Peyer's patch (tissue), 4 donors: ENCODE measurements at places on chromosomes 7 and 10.
A peak's percentile ranks its signal among the peaks of the same experiment; 100 is the strongest.

- DNase-seq, result no peak
These were observed 80.5 kb downstream of the TBXAS1 start for GRCh38 chr7:139909379-139910050.

GRCh38 chr10:9910446-9910845 is 1107.2 kb upstream of the CELF2 start:
- DNase-seq, result no peak

GRCh38 chr7:147646568-147646967 is 944.0 kb upstream of the C7orf33 start:
- no peak for DNase-seq

- peak; percentile 93 for DNase-seq
These were observed 7.0 kb downstream of the CALY start for GRCh38 chr10:133329491-133330202.

- peak; percentile 20 for DNase-seq
These were observed at the start of gene GLI3 for GRCh38 chr7:42236976-42237810. Gene GLI3, minus strand, starts transcription at chr7:42237209. Its CDS starts 13,956 bp downstream, at chr7:42223253.

DNA sequence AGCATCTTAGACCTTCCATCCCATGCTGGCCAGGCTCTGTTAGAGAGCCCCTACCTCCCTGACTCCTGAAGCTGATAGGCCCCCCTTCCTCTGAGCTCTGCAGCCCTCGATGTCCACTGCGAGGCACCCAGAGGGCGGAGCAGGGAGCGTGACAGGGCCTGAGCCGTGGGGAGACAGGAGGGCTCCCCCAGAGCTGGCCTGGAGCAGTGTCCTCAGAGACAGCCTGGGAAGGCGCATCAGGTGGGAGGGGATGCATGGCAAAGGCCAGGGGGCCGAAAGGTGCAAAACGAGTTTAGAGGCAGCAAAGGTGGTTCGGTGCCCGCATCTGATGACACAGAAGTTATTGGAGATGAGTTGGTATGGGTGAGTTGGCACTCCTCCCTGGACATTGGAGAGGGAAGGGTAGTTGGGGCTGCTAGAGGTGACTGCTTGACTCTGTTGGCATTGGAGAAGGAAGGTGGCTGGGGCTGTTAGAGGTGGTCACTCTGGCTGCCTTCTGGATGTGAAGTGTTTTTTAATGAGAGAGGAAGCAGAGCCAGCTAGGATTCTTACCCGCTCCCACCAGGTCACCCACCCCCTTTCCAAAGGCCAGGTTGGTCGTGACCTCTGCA is 53.1 kb downstream of the PRF1 start:
- no peak for DNase-seq

DNA sequence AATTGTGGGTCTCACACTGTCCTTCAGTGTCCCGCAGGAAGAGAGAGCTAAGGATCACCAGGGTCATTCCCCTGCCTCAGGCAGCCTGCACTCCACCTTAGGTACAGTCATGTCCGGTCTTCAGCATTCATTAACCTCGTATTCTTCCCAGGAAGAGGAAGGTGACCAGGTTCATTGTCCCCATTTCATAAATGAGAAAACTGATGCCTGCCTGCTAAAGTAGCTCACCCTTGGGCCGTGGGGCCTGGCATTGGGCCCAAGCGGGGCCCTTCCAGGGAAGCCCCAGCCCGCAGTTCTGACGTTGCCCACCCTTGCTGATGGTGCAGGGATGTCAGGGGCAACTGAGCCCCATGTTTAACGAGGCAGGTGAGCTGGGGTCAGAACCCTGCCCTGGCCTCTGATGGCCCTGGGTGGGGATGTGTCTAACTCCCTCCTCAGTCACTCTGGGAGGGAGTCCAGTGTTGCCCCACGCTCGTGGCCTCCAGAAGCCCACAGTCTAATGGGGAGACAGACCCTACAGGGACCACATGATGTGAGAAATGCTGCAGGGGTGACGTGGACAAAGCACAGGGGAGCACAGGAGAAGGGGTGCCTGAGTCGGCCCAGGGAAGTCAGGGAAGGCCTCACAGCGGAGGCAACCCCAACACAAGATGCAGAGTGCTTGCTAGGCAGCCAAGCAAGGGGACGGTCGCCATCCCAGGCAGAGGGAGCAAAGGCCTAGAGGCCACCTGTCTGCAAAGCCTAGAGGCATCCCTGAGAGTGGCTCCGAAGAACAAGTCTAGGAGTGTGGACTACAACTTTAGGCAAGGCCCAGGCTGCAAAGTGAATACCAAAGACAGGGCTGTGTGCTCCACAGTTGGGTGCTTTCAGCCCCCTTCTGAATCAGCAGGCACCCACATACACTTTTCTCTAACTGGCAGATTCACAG is 25.1 kb downstream of the DDIT4 start:
- DNase-seq, result peak; percentile 49

DNA sequence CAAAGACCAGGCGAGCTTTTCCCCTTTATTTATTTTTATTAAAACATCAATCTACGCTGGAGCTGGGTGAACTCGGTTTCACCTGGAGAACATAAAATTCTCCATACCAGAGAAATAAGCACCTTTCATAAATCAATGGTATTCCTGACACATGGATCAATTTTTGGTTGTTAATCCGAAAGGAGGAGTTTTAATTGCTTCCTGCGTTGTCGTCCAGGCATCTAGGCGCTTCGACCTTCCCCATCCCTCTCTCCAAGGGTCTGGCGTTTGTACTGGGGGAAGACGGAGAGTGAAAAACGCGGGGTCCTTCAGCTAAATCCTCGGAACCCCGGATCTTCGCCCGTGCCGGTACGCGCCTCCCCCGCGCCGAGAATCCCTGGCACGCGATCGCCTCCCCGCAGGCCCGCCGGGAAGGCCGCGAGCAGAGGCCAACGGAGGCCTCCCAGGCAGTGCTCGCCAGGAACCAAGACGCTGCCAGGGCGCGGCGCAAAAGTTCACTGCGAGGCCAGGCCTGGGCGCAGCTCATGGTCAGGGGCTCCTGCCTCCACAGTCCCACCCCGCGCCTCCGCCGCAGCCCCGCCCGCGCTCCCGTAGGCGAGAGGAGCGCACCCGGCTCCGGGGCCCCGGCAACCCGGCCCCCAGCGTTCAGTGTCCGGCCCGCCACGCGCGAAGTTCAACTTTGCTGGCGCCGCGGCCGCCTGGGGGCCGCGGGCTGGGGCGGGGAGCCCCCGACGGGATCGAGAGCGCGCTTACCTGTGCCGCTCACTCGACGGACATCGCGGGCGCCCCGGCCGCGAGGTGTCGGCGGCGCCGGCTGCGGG is 8.3 kb upstream of the EBF3 start:
- DNase-seq, result no peak

- no peak for DNase-seq
These were observed 43.7 kb downstream of the RNF32 start for GRCh38 chr7:156684251-156684650.

DNA sequence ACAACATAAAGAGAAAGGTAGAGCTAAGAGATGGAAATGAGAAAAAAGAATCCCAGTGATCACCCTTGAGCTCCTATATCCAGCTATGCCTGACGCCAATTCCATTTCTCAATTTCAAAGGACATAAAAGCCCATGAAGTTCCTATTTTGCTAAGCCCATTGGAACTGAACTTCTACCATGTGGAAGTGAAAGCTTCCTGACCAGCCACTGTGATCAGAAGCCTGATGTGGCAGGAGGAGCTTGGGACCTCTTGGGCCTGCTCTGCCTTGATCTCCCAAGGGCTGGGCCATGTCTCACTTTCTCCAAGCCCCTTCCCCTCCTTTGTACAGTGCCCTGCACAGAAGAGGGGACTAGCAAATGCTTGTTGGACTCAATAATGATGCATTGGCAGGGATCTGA is 52.7 kb downstream of the PRLHR start:
- no peak for DNase-seq

DNA sequence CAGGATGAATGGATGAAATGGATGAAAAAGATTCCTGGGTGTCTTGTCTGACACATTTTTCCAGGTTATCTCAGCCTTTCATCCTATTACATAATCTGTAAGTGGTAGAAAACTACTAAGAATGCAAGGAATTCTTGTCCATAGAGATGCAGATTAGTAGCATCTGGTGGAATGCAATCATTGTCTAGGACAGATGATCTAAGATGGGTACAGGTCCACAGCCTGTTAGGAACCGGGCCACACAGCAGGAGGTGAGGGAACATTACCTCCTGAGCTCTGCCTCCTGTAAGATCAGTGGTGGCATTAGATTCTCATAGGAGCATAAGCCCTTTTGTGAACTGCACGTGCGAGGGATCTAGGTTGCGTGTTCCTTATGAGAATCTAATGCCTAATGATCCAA is 225.0 kb downstream of the CALN1 start:
- no peak for DNase-seq

GRCh38 chr7:95536656-95537311 is 51.0 kb downstream of the ASB4 start:
- DNase-seq, result no peak

DNA sequence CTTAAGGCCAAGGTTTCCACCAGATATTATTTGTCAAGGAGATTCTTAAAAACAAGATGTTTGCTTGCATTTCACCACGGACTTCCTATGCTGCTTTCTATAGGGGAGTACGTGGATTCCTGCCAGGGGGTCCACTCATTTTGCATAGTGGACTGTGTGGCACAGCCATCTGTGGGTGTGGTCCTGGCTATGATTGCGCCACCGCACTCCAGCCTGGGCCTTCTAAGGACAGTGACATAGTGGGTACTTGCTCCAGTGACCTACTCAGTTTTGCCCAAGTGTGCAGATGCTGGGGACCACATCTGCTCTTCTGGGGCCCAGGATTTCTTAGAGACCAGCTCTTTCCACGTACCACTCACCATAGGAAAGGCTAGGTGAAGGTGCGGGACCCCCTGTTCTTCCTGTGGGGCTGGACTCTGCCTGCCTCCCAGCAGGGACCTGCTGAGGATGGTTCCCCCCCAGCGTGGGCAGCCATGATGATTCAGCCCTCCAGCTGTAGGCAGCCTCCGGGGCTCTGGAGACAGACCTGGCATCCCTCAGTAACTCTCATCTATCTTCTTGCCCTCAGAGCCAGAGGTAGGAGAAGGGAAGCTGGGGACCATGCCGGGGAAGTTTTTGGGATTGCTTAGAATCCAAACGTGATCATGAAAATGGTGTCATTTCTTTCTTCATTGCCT is 42.9 kb downstream of the HK1 start:
- DNase-seq, result no peak

- DNase-seq, result no peak
These were observed 30.2 kb upstream of the NRCAM start for GRCh38 chr7:108486291-108486966.

- peak; percentile 49 for DNase-seq
These were observed 1.2 kb upstream of the ABCF2 start for GRCh38 chr7:151228024-151228866.

- no peak for DNase-seq
These were observed 88.1 kb upstream of the FOXI2 start for GRCh38 chr10:127648885-127649284.

GRCh38 chr7:77313085-77313484 is 103.1 kb downstream of the GSAP start:
- no peak for DNase-seq

DNA sequence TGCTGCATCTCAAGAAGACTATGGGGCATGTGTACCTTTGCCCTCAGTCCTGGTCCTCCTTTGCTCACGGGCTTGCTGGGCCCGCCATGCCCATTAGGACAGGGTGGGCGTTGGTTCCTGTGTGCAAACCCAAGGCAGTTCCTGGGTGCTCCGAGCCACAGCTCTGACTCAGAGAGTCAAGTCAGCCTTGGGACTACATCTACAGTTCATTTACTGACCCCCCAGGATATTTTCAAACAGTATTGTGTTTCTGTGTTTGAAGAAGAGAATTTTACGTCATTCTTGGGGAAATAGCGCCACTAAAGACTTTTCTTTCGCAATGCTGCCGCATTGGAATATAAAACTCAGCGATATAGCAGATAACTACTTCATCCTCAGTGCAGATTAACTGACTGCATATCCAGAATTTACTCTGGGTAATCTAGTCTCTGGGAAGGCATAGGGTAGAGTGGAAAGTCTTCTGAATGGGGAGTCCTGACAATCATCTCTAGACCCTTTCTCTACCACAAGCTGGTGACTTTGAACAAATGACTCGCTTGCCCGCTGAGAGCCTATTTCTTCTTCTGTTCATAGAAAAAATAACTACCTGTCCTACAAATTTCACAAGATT is 638.9 kb upstream of the FZD8 start:
- no peak for DNase-seq

DNA sequence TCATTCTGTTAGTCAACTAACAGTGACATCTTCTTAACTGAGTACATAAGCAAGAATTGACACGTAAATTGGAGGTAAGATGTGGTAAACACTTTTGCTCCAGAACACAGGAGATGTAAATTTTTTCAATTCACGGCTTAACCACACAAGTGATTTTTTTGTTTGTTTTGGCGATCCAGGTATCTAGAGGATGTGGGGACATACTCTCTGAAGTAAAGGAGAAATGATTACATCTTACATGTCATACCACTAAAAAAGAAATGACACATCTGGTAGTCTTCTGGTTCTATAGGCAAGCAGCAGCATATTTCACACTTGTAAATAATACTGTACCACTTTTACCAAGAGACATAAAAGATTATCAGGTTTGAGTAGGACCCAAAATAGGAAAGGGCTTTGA is 200.3 kb upstream of the ZWINT start:
- no peak for DNase-seq

- DNase-seq, result no peak
These were observed 90.0 kb upstream of the PAX2 start for GRCh38 chr10:100655326-100655759.

DNA sequence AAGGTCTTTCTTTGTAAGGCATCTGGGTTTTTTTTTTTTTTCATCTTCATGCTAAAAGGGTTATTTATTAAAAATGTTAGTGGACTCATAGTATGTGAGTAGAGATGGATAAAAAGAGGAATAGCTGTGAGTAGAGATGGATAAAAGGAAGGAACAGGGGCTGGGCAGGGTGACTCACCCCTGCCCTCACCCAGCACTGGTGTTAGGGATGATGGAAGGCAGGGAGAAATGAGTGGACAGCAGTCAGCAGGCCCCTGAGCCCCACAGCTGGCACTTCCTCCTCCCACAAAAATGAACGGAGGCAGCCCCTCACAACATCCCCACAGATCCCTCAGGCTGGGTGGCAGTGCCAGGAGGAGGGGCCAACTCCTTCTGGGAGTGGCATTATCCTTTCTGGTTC is 39.3 kb downstream of the ANTXRL start:
- DNase-seq, result no peak

DNA sequence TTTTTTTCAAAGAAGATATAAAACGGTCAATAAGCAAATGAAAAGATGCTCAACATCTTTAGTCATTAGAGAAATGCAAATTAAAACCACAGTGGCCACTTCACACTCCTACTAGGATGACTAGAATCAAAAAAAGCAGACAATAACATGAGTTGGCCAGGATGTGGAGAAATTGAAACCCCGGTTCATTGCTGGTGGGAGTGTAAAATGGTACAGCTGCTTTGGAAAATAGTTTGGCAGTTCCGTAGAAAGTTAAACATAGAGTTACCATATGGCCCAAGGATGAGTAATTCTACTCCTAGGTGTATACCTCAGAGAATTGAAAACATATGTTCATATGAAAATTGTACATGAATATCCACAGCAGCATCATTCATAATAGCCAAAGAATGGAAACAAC is 573.3 kb downstream of the GALNT17 start:
- DNase-seq, result no peak
